Iris pigment epithelial cell (primary cell): ENCODE measurements at places on chromosomes 4 and X.
A peak's percentile ranks its signal among the peaks of the same experiment; 100 is the strongest.

DNA sequence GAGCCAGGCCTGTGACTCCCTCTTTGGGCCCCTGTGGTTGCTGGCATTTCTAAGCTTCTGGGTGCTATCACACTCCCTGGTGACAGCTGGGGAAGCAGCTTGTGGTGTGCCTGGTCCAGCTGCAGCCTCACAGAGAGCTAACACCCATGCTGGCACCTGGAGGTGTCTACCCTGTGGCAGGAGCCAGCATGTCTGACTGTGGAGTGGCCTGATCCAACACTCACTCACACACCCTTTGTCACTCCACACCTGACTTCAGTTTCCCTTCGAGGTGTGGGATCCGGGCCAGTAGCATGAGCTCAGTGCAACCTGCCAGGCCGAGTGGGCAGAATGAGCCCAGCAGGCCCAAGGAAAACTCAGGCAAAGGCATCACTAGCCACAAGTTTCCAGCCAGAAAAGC lies 67.5 kb downstream of the TECRL start:
- DNase-seq, result no peak

- no peak for DNase-seq
Measured at GRCh38 chr4:114615435-114615834, 16.8 kb downstream of the UGT8 start.

- peak; percentile 59 for DNase-seq
Measured at GRCh38 chr4:52824603-52825459, 37.3 kb upstream of the RASL11B start.

- no peak for DNase-seq
Measured at GRCh38 chrX:150537851-150538250, 30.6 kb upstream of the MTM1 start.

DNA sequence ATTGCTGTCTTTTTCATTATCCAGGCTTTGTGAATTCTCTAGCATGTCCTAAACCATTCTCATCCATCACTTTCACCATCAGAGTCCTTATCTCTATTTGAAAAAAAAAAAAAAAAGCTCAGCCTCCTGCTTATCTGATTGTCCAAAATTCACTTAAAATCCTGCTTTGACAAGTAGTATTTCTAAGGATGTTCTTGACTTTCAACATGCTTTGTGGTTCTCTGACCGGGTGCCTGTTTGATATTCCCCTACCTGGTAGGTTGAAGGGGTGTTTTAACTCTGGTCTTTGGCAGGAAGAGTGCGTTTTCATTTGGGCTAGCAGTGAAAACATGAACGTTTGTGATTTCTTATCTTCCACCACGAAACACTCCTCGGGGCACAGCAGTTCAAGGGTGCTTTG lies 17.3 kb upstream of the BBS12 start:
- DNase-seq, result no peak
